Activated CD4-positive, alpha-beta T cell treated with anti-CD3 and anti-CD28 coated beads, Interleukin-2, amount 50 U/mL, for 24 hours (primary cell): ENCODE measurements at places on chromosomes 2 and 18.

- no peak for DNase-seq
Measured at GRCh38 chr2:157388827-157389226, 55.1 kb downstream of the CYTIP start.

- no peak for DNase-seq
Measured at GRCh38 chr18:24189007-24189528, 50.2 kb downstream of the CABYR start.

DNA sequence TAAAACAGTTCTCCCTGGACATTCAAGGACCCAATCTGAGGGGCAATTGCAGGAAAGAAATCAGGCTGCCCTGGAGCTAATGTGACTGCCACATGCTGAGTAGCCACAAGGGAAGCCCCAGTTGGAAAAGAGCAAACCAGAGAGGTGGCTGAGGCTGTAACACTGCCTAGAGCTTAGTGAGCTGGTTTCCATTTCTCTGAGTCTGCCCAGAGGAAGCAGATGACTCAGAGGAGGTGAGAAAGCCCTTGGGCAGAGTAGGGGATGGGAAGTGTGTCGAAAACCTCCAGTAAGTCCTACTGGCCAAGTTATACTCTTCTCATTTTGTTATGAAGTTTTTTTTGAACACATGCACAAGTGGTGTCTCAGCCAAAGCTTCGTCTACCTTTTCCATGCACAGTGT lies 753.0 kb downstream of the CNTNAP5 start:
- no peak for DNase-seq

DNA sequence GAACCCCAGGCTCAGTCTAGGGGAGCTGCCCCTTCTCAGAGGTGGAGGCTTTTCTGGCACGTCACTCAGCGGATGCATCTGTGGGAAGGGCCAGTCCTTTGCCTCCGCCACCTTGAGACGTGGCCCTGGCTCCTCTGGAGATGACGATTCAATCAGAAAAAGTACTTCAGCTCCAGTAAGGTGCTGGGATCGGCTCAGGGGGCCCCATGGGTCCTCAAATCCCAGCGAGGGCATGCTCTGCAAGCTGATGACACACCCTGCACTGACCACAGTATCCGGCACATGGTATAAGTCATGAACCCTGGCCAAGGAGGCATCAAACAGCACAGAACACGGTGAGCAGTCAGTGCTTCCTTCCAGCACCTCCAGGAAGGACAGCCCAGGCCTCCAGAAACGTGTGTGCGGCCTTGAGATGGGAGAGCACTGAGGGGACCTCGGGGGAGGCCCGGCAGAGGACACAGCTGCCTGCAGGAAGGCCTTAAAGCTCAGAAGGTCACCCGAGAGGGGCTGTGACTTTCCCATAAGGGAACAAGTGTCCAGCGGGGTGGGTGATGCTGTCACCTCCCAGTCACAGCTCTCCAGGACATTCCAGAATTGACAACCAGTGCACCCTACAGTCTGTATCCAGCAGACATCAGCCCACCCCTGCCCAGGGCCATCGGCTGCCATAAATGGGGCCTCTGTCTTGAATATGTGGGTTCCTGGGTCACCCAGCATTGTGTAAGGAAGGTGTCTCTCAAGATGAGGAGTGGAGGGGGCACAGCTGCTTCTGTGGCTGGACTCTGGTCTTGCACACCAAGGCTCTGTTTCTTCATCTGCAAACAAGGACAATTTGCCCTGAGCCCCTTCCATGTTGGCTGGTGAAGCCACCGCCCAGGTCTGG lies 205.8 kb downstream of the NDUFA10 start:
- no peak for DNase-seq

DNA sequence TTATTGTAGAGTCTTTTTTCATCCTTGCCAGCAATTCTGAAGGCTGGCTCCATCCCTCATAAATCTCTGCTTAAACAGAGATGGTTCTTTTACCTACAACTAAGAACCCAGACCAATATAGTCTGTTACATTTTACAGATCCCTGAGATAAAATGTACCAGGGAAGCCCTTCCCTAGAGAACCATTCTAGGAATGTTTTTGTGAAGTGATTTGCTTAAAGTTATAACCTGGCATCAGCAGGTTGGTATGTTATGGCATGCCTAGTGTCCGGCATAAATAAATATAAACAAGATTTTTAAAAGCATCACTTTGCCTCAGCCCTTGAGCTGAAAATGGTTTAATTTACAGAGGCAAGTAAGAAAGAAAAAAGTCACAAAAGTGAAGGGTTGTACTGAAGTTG lies 18.5 kb upstream of the NPAS2 start:
- DNase-seq = no peak
